ENCODE measurements at places on chromosomes 3 and 15.

DNA sequence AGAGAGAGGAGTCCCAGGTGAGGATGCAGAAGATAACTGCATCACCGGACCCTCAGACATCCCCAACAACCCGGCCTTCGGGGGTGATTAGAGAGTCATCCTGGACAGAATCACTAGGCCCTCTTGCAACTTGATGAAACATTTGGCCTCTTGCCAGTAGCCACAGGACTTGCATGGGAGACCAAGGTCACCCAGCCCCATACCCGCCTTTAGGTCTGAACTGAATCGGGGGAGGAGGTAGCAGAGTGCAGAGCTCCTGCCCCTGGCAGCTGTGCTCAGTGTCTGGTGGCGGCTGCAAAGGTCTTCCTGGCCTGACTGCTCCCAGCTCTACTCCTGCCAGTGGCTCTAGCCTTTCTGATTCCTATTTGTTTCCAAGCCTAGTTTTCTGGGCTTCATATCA is 12.4 kb downstream of the PIF1 start:
- no peak for DNase-seq

DNA sequence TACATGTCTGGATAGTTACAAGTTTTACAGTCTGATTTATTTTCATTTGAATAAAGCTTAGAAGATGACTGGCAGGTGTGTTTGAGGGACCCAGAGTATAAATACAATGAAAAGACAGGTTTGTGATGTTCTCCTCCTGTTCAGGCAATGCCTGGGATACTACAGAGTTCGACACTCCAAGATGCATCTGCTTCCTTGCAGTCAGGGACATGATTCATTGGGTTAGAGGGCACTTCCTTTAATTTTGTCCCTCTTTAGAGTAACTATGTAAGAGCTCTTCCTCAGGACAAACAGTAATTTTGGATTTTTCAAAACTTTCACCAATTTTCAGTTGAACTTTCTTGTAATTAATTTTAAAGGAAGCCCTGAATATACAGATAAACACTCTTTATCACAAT is 102.0 kb downstream of the LMLN start:
- no peak for DNase-seq

GRCh38 chr3:15973940-15974339 is 176.2 kb upstream of the ANKRD28 start:
- no peak for DNase-seq

DNA sequence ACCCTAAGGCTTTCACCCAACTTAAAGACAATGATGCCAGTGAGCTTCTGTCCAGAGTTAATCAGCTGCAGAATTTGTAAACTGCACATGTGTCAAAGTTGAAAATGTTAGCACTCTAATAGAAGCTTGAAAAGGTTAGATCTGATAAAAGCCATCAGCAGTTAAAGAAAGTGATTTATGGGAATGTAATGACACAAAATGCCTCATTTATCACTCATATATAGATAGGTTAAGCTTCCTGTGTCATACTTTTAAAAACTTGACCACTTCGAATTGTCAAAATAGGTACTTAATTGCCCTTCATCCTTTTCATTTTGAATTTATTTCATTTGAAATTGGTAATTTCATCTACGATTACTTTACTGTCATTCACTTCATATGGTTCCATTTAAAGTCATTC is 151.6 kb downstream of the CDIN1 start:
- DNase-seq = no peak

- no peak for DNase-seq
Observed at GRCh38 chr15:75693501-75694240, 19.0 kb downstream of the CSPG4 start.
